Activated CD4-positive, alpha-beta T cell treated with anti-CD3 and anti-CD28 coated beads, Interleukin-2, amount 10 ng/mL, durations not matched to agents 24 days and 14 days (primary cell): ENCODE measurements at places on chromosomes 5 and 9. TPM values are rescaled to one million over a fixed set of nuclear protein-coding genes. Genes with fewer than 3 reads are reported as not detected.

The CKMT2 gene
- total RNA-seq, result not detected in 2 replicates

- no peak for DNase-seq
Observed at GRCh38 chr9:106622164-106622487, 240.8 kb upstream of the ZNF462 start.

The TAS2R1 gene
- not detected in 2 replicates for total RNA-seq

DNA sequence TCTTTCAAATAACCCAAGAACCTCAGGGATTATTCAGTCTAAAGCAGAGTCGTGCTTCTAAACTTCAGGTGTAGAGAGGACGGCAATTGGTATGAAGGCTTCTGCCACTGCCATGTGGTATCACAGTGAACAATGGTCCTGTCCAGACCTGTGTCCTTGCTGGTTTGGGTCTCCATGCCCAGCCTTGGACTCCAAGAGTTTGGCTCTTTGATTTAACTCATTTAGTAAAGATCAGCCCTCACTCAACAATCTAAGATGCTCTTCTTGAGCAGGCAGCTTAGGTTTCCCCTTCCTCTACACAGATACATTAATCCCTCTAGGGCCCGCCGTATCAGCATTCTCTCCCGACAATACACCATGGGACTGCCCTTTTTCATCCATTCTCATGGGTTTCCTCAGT lies 518.0 kb downstream of the RAB3C start:
- no peak for DNase-seq

The THOC3 gene
- 94.4 and 102 TPM in 2 replicates for total RNA-seq

The PCA3 gene
- not detected in 2 replicates for total RNA-seq

DNA sequence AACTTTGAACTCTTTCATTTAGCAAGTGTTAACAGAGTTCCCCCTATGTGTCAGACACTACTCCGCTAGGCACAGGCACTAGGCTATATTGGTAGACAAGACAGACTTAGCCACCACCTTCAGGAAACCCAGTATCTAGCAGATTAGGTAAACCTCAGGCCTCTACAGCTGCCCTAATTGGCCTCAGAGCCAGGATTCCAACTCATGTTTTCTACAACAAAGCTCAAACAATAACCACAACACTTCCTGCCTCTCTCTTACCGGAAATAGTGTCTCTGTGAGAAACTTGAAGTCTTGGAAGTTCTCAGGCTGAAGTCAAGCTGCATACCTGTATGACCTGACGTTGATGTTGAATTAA lies 116.6 kb upstream of the SLC44A1 start:
- peak; percentile 92 for DNase-seq

GRCh38 chr5:41145306-41145705 lies 68.0 kb downstream of the C6 start:
- no peak for DNase-seq

DNA sequence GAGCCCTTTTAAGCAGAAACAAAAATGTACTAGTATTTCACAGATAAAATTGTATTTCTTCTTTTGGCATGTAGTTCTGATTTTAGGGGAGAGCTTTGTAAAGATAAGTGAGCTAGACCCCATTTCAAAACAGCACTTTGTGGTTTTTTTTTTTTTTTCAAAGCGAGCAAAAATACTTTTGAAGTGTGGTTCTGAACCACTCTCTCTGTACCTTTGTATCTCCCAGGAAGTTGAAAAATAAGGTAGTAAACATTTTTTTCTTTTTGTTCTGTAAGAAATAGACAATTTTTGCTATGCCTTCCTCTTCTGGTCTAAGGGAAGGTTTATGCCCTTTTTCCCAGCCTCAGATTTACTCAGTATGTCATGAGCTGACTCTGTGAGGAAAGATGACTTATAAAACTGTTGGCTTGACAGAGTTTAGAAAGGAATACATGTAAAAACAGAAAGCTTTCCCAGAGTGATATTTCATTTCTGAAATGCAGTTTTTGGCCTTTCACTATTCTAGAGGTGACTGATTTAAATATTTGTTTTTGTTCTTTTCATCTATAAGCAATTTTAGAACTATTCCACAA lies 12.5 kb downstream of the ERCC6L2 start:
- DNase-seq, result no peak

The MAPKAP1 gene
- total RNA-seq, result 104 and 123 TPM in 2 replicates

GRCh38 chr5:135162661-135163265 lies 128.7 kb upstream of the PITX1 start:
- DNase-seq, result no peak

The ACOT12 gene
- not detected in 2 replicates for total RNA-seq

DNA sequence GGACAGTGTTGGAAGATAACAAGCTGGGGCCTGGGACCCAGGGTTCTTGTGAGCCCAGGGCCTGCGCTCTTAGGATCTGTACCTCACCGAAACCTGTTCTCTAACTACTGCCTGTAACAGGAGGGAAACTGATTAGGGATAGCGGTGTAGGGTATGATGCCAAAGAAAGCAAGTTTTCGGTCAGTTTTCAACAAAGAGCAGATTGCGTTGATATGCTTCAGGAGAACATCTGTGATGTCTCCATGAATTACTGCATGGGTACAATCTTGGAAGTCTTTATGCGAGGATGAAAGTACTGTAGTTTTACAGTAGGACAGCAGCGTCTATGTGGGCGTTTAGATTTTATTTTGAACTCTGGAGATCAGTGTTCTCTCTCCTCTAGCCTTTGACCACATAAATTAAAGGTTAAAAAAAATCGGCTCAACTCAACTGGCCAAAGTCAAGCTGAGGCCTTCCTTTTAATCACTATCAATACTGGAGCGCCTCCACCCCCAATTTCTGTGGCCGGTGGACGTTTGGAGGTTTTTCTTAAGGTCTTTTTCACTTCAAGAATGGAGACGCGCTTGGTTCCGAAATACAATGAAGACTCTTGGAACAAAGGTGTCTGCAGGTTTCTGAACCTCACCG lies 3.0 kb downstream of the NFIL3 start:
- peak; percentile 62 for DNase-seq

DNA sequence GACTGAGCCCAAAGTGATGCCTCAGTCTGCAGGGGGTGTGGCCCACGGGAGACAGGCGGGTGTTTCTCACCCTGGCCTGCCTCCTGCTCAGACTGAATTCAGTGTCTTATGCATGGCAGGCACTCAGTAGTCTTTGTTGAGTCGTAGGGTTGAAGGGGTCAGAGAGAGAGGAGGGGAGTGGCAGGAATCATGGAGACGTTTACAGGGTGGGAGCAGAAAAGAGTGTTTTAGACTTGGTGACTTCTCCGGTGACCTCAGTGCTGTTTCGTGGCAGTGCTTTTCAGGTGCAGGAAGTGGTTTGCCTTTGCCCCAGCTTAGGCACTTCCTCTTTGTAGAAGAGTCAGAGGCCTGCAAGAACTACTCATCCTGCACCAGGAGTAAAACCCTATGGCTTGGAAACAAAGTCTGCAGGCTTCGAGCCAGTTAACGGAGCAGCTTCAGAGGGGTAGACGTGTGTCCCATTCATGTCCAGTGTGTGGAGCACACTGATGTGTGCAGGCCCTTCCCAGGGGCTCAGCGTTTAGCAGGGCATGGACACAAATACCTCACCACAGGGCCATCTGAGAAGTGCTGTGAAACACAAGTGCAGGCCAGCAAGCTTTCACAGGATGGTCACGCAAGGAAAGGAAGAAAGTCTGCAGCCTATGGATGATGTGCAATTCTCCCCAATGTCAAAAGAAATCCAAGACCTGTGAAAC lies 24.5 kb upstream of the SEMA4D start:
- DNase-seq, result peak; percentile 94

The CMYA5 gene
- 0.12 and 0.14 TPM in 2 replicates for total RNA-seq
